ENCODE measurements at places on chromosomes 2 and 18.

- no peak for DNase-seq
These were observed 99.6 kb upstream of the KLF7 start for GRCh38 chr2:207265332-207265731.

DNA sequence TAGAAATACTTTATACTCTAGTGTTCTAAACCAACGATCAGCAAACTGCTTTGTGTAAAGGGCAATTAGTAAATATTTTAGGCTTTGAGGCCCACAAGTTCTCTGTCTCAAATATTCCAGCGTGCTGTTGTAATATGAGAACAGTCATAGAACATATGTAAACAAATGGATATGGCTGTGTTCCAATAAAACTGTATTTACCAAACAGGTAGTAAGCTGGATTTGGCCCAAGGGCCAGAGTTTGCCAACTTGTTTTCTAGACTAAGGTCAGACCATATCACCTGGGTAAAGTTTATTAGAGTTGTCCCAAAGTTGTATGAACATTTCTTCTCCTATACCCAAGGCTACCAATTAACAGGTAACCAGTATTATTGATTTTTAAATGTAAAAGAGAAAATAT lies 303.2 kb upstream of the MC4R start:
- no peak for DNase-seq

GRCh38 chr18:63297687-63298399 lies 21.7 kb downstream of the BCL2 start:
- no peak for DNase-seq

DNA sequence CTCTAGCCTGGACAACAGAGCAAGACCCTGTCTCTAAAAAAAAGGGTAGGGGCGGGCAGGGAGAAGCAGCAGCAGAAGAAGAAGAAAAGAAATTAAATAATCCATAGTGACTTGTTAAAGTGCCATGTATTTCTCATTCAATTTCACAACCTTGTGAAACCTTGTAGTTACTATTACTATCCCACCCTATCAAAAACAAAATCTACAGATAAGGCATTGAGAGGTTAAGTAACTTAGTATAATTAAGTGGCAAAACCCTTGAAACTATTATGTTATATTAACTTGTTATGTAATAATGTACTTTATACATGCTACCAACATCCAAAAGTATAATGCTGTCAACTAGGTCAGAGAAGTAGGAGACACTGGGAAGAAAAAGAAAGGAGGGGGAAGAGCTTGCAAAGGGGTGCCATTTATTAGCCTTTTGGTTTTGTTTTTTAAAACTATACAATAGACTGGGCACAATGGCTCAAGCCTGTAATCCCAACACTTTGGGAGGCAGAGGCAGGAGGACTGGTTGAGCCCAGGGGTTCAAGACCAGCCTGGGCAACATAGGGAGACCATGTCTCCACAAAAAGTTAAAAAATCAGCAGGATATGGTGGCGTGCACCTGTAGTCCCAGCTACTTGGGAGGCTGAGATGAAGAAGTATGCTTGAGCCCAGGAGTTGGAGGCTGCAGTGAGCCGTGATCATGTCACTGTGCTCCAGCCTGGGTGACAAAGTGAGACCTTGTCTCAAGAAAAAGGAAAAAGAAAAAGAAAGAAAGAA lies 11.3 kb downstream of the TLK1 start:
- DNase-seq, result no peak

GRCh38 chr2:151049746-151050145 lies 211.9 kb downstream of the RBM43 start:
- DNase-seq, result peak; percentile 47

- no peak for DNase-seq
These were observed 346.1 kb downstream of the CYP26B1 start for GRCh38 chr2:71801556-71801955.

GRCh38 chr18:72867746-72868584 lies at the start of gene NETO1:
Gene NETO1 (minus strand): TSS chr18:72867987. CDS start chr18:72867291, 696 bp downstream.
- DNase-seq, result no peak

GRCh38 chr2:181241797-181242196 lies 215.4 kb upstream of the ITGA4 start:
- no peak for DNase-seq

- DNase-seq, result no peak
These were observed 48.9 kb downstream of the TGIF1 start for GRCh38 chr18:3498698-3499471.

DNA sequence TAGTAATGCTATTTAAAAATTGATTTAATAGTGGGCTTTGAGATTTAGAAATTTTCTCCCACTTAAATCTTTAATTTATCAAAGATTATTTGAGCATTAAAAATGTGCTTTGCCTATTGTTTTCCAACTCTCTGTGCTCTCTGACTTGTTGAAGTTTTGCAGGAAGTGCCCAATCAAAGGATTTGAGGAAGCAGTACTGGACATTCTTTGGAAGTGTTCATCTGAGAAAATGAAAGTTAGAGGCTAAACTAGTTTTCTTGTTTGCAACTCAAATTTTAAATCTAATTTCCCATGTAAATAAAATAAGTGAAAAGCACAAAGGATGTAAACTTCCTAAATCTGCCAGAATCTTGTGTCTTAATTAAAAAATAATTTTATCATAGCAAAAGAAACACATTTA lies 89.1 kb downstream of the CAMKMT start:
- DNase-seq, result no peak

- no peak for DNase-seq
These were observed 22.2 kb upstream of the STK25 start for GRCh38 chr2:241530571-241530970.

DNA sequence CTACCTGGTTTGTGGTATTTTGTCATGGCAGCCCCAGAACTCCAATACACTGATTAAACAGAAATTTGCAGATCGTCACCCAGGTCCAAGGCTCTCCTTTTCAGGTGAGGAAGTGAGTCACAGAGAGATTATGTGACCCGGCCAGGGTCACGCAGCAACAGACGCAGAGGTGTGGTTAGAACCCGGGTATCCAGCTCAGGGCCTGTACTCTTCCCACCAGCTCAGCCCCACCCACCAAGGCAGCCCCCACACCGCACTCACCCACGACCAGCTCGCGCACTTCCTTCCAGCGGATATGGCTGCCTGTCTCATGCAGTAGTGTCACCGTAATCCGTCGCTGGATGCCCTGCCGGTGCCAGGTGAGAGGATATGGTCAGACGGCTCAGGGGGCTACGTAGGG lies 48.1 kb downstream of the AQP12A start:
- no peak for DNase-seq

GRCh38 chr2:72128059-72128842 lies 19.4 kb downstream of the CYP26B1 start:
- no peak for DNase-seq

GRCh38 chr2:227348324-227348723 lies 23.3 kb downstream of the MFF start:
- DNase-seq, result no peak

GRCh38 chr18:63241317-63241712 lies 78.3 kb downstream of the BCL2 start:
- no peak for DNase-seq

DNA sequence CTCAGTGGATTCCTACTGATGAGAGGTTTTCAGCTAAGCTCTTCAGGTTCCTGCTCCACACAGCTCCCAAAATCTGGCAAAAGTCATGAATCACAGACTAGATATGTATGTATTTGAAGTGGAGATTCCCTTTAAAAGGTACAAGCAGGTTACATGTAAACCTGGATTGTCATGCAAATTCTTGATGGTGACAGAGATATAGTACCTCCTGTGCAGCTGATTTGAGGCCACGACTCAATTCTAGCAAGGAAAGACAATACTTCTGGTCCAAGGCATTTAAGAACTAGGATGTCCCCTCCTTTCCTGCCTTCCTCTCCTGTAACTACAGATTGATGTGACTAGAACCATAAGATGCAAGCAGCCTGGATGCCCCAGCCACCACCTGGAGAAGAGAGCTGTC lies 55.0 kb downstream of the GORASP2 start:
- no peak for DNase-seq

- DNase-seq, result no peak
These were observed 539.5 kb downstream of the RNF144A start for GRCh38 chr2:7456762-7457161.

GRCh38 chr2:207075456-207075855 lies 90.3 kb downstream of the KLF7 start:
- no peak for DNase-seq

DNA sequence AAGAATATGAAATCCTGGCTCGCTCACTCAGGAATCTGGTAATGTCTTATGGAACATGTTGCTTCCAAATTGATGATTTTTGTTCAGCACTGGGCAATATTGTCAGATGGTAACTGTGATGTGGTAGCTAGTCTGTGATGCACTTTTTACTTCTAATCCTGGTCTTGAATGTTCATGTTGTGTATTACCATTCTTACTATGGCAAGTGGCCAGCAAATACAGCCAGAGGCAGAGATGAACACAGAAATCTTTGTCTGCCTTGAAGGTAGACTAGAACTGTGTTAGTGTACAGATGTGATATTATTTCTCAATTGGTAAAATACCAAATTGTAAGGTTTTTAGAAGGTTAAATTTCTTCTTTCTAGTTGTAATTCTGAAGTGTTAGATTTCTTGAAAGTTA lies 83.3 kb downstream of the UBE2E3 start:
- no peak for DNase-seq

GRCh38 chr2:160256507-160256906 lies 56.4 kb upstream of the ITGB6 start:
- DNase-seq, result no peak

DNA sequence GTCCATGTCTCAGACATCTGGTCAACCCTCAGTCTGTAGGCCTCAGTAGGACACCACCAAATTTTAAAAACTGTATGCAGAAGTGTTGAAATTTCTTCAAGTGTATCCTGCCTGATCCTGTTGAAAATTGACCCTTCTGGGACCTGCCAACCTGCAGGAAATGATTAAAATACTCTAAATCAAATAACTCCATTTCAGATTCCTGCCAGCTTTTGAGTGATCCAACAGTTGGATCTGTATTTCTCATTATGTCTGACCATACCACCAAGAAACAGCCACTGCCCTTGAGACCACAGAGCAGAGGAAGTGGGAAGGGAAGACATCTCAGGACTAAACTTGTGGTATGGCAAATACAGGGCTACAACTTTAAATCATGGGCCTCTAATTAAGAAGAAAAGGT lies 113.4 kb downstream of the ANTXR1 start:
- no peak for DNase-seq

GRCh38 chr2:123438251-123438650 lies 586.8 kb upstream of the CNTNAP5 start:
- DNase-seq, result no peak

DNA sequence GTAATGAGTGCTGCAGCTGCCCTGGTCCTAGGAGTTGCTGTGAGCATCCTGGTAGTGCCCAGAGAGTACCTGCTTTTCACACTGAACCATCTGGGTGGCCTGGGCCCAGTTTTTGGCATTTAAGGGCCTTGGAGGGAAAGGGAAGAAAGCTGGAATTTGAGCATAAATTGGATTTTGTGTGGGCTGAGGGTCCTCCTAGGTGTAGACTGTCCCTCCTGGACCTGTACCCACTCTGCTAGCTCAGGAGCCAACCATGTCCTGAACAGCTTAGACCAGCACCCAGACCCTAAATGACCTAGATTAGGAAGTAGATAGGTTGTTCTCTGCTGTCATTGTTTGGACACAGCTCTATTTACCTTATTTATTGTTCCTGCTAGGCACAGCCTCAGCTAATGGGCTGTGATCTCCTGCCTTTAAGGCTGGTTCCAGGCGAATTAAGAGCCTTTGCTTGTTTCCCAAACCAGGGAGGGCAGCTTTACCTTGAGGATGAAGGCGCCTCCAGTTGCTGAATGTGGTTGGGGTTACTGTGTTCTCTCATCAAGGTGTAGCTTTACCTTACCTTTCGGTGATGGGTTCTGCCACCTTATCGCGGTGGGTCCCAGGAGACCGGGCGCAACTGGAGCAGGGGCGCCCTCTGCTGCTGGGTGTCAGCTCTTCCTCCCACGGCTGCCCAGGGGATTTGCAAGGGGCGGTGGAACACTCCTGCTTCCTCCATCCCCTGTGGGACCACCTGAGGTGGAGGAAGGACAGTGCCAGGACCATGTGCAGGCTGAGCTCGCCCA lies 34.4 kb downstream of the ITGA6 start:
- no peak for DNase-seq

DNA sequence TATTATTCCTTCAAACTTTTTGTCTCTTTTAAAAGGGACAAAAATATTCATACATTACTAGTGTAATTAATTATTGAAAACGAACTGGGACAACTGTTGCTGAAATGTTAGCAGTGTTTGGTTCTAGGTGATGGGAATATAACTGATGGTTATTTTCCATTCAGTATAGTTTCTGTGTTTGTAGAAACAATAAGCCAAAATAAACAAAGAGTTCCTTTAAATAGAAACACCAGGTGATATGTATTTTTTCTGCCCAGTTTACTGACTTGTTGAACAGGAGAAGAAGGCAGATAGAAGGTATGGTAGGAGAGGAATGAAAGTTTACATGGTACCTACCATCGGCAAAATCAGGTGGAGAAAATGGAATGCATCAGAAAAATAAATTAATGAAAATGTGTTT lies 74.2 kb downstream of the LYPD6B start:
- no peak for DNase-seq

- DNase-seq, result no peak
These were observed 80.4 kb downstream of the CELF4 start for GRCh38 chr18:37484983-37485834.

DNA sequence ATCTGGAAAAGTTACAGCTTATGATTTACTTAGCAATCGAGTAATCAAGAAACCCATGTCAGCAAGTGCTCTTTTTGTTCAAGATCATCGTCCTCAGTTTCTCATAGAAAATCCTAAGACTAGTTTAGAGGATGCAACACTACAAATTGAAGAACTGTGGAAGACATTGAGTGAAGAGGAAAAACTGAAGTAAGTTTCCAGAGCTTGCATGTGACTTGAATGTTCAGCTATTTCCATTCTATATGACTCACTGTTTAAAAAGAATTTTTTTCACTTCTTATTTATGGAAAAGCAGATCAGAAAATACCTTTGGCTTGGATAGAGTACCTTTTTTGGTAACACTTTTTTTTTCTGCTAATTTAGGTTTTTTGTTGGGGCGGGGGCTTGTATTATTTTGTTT lies 70.7 kb downstream of the PMS1 start:
- no peak for DNase-seq

- DNase-seq, result no peak
These were observed 189.8 kb upstream of the SALL3 start for GRCh38 chr18:78789850-78790249.

GRCh38 chr2:9416267-9416961 lies 6.9 kb downstream of the ITGB1BP1 start:
- DNase-seq, result no peak

DNA sequence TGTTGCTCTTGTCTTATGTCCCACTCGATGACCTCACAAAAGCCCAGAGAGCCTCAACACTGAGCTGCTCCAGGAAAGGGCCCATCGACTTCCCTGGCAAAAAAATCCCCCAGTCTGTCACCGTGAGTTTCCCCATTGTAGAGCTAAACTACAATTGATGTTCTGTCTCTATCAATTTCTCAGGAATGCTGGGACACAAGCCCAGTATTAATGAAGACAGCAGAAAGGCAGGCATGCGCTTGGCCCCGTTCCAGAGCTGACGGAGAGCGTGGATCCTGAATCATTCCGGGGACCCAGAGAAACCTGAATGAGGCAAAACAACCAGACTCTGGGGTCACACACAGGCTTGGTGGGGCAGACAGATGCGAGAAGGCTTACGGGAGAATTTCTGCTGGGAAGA lies 146.9 kb downstream of the TTC32 start:
- DNase-seq, result no peak

All from NCI-H226 (cell line).